ENCODE measurements at places on chromosomes 16 and 17. TPM values are rescaled to one million over a fixed set of nuclear protein-coding genes. Genes with fewer than 3 reads are reported as not detected.

- no peak for DNase-seq
Observed at GRCh38 chr17:4945944-4946280, 2.4 kb downstream of the PFN1 start.

- no peak for DNase-seq
Observed at GRCh38 chr17:28216052-28216451, 102.9 kb upstream of the TMEM97 start.

DNA sequence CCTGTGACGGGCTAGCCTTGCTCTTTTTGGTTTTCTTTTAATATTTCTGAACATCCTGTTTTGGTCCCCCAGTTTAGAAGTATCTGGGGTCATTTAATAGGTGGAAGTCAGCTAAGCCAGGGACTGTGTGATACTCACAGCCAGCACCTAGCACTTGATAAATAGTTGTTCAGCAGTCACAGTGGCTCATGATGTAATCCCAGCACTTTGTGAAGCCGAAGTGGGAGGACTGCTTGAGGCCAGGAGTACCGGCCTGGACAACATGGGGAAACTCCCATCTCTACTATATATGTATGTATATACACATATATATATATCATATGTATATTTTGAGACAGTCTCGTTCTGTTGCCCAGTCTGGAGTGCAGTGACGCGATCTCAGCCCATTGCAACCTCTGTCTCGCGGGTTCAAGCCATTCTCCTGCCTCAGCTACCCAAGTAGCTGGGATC is 1.8 kb upstream of the ZNRF1 start:
- no peak for DNase-seq

DNA sequence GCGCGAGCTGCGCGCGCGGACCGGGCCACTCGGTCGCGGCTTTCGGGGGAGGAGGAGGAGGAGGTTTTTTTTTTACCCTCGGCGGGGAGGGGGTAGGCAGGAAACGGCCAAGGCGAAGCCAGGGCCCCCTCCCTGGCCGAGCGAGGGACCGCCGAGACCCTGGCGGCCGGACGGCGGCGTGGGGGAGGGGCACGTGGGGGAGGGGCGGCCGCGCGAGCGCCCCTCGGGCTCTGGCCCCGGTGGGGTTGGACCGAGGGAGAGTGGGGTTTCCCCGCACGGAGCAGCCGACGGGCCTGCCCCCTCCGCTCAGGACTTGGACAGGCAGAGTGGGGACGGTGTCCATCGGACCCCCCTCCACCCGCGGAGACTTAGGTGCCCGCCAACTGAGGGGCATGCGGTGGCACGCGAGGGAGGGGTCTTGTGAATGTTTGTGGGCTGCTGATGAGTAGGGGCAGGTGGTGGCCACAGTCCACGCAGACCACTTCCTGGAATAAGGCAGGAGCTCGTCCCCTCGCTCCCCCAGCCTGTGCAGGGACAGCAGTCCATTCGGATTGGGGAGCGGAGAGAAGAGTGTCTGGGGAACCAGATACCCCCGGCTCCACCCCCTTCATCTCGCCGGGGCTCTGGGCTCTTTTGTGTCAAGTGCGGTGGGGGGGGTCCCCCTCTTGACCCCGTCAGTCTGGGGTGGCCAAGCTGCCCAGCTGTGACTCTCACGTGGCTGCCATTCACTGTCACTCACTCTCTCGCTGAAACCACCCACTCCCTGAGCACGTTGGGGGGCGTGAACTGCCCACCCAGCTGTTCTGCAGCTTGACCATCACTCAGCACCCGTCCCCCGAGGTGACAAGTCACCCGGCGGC is 3.0 kb upstream of the CHD3 start:
- DNase-seq = no peak

- no peak for DNase-seq
Observed at GRCh38 chr17:59152925-59153324, 2.1 kb downstream of the SKA2 start.

- DNase-seq = peak; percentile 97
Observed at GRCh38 chr17:77391668-77392375, 251.1 kb downstream of the SEC14L1 start.

DNA sequence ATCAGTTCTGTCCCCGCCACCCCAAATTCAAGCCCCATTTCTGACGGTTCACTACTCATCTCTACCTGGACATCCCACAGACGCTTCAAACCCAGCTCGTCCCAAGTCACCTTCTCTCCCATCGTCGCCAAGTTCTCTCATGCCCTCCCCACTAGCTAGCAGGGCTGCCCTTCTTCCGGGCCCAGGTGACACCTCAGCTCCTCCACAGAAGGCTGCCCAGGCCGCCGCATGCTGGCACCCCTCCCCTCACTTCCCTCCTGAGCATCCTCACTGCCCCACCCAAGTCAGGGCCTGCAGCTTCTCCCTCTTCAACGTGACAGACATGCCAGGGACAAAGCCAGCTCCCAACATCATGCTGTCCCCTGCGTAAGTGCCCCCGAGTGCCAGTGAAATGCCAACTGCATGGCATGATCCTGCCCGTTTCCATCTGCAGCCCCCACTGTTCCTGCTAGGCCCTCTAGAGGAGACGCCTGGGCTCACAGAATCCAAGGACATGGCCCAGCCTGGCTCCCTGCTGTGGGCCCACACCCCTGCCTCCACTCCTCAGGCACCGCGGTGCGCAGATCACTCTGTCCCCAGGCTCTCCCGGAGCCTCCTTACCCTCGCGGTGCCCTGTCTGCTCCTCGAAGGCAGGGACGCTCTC is 5.9 kb downstream of the CYB561 start:
- DNase-seq = no peak

GRCh38 chr16:59369523-59369922 is 635.4 kb upstream of the GOT2 start:
- DNase-seq = no peak

GRCh38 chr17:58276423-58276822 is 4.3 kb downstream of the MPO start:
- DNase-seq = no peak

DNA sequence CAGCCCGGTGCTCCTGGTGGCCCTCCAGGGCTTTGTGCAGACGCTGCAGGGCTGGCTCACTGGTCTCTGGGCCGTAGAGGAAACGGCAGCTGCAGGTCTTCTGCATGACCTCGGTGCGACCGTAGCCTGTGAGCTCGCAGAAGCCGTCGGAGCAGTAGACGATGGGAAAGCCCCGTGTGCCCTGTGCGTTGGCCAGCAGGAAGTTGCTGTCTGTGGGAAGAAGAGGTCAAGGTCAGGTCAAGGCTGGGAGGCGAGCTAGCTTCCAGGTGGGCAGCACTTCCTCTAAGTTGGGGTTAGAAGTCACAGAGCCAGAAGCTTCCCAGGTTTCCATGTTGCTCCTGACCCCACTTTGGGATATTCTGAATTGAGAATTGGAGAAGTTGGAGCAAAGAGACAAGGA is 2.1 kb downstream of the KCNH4 start:
- no peak for DNase-seq

- DNase-seq = no peak
Observed at GRCh38 chr17:65062171-65062915, 5.8 kb upstream of the GNA13 start.

Gene PRM3
- not detected for total RNA-seq

Gene SLFN14
- not detected for total RNA-seq

Gene GAST
- total RNA-seq = not detected

Gene ORC6
- 9.1 TPM for total RNA-seq

Gene TEX19
- total RNA-seq = not detected
